Activated CD8-positive, alpha-beta memory T cell treated with anti-CD3 and anti-CD28 coated beads for 1 hour (primary cell): ENCODE measurements at places on chromosomes 12 and 14.

DNA sequence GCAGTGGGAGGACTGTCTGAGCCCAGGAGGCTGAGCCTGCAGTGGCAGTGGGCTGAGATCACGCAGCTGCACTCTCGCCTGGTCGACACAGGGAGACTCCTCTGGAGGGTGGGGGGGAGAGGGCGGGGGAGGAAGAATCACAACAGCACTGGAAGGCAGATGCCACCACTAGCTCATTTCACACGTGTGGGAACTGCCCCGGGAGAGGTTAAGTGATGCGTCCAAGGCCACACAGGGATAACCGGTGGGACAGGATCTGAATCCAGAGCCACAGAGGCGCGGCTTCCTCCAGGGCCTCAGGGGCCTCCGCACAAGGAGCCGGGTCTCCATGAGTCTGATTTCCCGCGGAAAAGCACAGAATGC, 20.8 kb downstream of the STX2 start:
- DNase-seq = no peak

GRCh38 chr12:52494518-52494917, 1.5 kb upstream of the KRT6A start:
- DNase-seq = no peak

GRCh38 chr12:26874501-26875296, 41.7 kb upstream of the ITPR2 start:
- DNase-seq = no peak

DNA sequence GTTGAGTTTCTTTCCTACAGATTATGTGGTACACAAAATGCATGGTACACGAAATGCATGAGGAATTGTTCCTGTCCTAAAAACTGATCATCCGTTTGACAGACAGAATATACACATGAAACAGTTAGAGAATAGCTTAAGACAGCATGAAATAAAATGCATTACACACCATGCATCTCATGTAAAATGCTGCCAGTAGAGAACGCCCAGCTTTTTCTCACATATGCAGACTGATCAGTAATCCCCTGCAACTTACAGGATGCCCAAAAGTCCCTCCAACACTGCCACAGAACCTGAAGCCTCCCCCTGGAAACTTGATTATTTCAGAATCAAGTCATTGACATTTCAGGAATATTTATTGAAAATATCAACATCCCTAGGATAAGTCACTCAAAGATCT, 24.0 kb downstream of the IFNG start:
- no peak for DNase-seq

DNA sequence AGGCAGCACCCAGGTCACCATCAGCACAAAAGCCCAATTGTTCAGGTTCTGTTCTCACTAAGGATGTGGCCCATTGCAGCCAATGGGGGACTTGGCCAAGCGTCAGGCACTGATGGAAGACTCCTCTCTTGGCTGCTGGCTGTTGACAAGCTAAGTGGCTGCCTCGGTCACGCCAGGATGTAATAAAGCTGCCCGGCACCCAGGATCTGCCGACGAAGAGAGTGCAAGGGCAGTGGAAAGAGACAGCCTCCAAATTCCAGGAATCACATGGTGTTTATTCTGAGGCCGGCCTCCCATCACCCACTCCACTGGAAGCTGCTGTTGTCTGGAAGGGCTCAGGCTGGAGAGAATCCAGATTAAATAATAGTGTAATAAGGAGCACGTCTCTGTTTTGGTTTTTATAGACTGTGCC, 451.8 kb upstream of the TBX3 start:
- no peak for DNase-seq
